ENCODE measurements at places on chromosomes 2 and 18.

DNA sequence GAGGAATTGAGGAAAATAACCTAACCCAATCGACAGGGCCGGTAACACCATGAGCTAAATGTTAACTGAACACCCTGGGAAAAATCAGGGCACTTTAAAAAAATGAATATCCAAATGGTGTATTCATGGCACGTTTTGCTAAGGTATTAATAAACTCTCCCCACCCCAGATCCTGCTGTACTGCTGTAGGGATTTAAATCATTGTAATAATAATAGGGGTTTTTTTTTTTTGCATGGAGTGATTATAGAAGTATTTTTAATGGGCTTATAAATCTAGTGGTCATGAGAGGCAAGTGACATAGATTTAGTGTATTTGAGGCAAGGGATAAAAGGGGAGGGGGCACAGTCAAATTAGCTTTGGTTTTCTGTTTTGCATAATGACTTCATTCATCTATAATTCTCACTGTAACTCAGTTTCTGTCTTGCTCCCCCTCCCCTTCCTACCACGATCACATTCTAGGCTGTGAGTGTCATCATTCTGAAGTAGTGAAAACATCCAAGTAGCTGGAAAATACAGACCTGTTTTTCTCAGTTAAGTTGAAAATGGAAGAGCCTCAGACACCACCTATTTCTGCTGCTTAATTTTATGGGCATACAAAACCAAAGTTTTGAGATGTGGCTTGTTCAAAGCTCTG, 18.2 kb upstream of the MGAT5 start:
- no peak for DNase-seq

GRCh38 chr2:70477441-70477844, 76.2 kb downstream of the TGFA start:
- no peak for DNase-seq

DNA sequence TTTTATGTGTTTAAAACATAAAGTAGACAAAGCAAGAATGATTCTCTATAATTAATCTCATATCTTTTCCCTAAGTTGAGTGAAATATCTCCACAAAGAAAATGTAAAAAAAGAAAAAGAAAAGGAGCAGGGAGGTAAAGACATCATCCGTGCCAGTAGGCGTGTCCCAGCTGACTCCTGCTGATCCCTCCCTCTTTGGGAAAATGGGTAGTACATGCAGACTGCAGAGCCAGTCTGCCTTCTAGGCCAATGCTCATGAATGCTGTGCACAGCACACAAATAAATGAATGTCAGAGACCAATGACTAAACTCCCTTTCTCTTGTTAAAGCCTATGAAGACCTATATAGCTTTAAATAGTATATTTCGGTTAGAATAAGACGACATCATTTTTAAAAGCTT, 64.7 kb downstream of the RAPH1 start:
- no peak for DNase-seq

- DNase-seq = no peak
These were observed 6.6 kb downstream of the YIPF4 start for GRCh38 chr2:32284321-32284720.

- no peak for DNase-seq
These were observed 53.1 kb downstream of the PDCL3 start for GRCh38 chr2:100615886-100616285.

- no peak for DNase-seq
These were observed 144.6 kb upstream of the SATB2 start for GRCh38 chr2:199602271-199602895.

DNA sequence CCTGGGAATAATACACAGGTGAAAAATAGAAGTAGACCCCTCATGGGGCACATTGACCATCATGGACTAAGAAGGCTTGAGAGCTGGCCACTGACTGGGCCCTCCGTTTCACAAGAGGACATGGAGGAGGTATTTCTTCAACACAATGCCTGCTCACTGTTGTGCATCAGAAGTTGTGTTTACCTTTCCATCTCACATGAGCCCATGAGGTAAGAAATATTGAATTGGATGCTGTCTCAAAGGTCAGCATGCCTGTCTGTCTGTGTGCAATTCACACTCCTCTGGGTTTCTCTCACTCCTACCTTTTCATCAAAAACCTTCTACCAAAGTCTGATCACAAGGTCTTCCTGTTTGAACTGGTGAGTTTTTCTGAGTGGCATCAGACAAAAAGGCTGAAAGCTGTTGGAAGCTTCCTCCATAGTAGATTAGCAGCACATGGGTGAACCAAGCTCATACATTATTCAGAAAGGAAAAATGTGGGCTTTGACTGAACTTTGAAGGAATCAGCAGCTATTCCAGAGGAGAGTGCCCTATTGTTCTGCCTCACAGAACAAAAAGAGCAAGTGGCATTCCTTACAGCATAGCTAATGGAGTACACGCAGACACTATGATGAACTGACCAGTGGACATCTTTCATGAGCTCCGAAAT, 143.2 kb upstream of the RND3 start:
- no peak for DNase-seq

DNA sequence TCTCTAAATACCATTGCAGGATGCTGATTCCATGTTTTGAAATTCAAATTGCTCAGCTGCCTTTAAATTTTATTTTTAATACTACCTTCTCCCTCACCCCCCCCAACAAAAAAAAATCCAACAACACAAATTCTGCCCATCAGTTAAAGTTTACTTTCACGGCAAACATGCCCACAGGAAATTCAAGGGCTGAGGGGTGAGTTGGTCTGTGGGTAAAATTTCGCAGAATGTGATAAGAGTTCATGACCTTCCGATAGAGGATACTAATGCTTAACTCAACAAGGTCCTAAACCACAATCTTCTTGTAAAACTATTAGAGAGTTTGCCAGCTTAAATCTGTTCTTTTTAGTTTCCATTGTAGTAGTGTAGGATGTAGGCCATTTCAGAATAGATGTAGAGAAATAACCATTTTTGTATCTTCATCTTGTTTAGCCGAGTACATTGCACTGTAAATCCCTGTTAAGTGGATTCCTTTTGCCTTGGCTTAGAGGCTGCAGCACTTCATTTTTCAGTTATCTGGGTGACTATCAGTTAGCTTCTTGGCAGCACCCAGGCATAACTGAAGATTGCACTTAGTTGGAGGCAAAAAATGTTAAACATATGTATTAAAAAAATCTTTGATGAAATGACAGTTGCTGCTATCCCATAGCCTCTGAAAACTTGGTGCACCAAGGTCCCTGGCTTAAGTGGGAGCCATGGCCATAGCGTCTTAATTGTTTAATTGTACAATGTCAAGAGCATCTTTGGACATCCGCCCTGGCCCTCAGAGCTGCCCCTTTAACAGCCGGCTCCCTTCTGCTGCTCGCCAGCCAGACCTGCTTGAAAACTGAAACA, 232.3 kb downstream of the HAUS1 start:
- no peak for DNase-seq

DNA sequence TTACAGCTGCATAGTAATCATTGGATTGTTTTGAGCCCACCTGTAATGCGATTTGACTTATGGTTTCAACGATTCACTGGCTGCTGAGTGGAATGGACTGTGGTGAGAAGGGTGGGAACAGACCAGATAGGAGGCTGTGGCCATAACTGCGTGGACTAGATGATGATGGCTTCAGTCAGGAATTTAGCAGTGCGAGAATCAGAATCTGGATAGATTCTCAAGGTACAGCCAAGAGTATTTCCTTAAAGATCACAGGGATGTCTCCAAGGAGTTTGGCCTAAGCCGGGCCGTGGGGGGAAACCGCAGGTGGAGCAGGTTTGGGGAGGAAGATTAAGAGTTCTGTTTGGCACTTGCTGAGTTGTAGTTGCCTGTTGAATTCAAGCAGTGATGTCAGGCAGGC, 44.0 kb upstream of the CHMP1B start:
- no peak for DNase-seq

DNA sequence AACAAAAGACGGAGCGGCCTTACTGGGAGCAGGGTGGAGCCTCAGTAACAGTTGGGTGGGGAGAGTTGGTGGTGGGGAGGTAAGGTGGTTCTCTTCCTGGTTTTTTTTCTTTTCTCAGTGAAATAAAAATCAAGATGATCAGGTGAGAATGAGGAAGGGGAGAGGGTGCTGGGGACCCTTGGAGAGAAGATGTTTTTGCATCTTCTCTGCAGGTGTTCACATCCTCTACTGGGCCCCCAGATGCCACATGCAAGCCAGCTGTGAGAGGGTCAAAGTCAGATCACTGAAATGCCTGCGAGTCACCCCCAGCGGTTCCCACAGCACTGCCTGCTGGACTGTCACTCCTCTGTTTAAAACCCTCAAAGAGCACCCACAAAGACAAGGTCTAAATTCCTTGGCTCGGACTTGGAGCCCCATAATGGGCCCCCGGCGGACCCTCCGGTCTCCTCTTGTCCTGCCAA, 69.8 kb upstream of the FHL2 start:
- DNase-seq = no peak

GRCh38 chr18:12410081-12410481, 2.4 kb downstream of the PRELID3A start:
- DNase-seq = no peak

DNA sequence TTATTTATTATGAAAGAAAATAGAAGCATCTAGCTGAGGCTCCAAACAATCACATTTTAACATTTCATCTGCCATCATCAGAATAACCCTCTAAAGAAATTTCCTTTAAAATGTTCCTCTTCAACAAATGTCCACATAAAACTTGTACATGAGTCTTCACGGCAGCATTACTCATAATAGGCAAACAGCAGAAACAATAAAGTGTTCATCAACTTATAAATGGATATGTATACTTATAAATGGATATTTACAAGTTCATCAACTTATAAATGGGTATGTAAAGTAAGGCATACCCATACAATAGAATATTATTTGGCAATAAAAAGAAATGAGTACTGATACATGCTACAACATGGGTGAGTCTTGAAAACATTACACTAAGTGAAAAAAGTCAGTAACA, 33.5 kb upstream of the ASNSD1 start:
- DNase-seq = no peak

- no peak for DNase-seq
These were observed 16.2 kb upstream of the CTAGE1 start for GRCh38 chr18:22433956-22434355.

DNA sequence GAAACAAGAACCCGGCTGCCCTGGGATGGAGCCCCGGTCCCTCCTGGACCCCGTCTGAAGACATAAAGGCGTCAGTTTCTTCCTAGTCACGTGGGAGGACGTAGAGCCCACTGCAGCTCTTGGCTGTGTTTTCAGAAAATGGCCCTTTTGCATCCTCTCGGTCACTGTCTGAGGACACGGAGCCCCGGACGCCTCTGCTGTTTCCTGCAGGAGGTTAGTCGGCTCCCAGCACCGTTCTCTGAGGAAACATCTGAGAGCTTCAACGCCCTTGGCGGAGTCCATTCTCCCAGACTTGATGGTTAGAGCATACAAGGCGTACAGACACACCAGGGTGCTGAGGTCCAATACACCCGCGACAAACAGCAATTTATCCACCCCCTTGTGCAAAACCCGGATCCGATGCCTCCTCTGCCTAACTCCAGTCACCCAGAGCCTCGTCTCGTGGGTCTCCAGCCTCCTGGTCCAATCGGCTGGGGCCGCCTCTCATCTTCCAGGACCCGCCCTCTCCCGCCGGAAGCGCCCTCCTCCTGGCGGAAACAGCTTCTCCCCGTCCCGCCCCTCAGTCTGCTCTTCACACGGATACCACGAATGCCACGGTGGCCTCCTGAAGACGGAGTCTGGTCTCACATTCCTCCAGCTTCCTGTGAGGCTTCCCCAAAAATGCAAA, 119.4 kb downstream of the TMEM18 start:
- no peak for DNase-seq

- DNase-seq = no peak
These were observed 123.6 kb downstream of the CSRNP3 start for GRCh38 chr2:165593081-165593480.

DNA sequence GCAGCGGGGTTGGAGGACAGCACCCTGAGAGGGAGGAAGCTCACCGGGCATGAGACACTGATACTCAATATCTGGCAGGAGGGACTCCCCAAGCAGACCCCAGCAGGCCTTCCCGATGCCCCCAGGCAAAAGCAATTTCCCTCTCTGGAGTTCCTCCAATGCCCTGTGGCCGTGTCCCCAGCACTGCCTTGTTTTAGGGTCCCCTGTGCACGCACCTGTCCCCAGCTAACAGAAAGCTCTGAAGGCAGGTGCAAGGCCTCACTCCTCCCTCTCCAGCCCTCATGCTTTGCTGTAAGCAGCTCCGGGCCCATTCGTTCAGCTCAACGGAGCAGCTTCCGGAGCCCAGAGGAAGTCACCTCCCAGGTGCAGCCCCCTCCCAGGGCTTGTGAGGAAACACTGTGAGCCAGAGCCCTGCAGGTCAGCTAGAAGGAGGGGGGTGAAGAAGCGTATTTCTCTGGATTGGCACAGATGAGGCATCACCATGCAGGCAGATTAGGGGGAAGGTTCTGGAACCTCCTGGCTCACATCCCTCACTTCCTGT, 50.3 kb upstream of the ID2 start:
- no peak for DNase-seq

DNA sequence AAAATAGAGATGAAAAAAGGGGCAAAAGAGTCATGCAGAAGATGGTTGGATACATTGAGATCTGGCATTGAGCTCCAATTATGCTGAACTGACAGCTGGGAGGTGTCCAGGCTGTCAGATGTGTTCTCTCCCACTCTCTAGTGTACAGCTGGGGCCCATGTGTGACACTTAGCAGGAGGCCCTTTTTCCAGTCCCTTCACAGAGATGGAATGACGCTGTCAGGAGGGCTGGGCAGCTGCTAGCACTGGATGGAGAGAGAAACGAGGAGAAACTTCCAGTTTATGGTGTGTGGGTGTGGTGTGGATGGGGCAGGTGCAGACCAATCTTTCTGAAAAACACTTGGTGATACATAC, 437.7 kb upstream of the HS6ST1 start:
- no peak for DNase-seq

- no peak for DNase-seq
These were observed at the start of gene SATB2 for GRCh38 chr2:199457147-199458008. SATB2 (minus strand) TSS chr2:199457939; CDS start chr2:199456037, 1,902 bp downstream.

DNA sequence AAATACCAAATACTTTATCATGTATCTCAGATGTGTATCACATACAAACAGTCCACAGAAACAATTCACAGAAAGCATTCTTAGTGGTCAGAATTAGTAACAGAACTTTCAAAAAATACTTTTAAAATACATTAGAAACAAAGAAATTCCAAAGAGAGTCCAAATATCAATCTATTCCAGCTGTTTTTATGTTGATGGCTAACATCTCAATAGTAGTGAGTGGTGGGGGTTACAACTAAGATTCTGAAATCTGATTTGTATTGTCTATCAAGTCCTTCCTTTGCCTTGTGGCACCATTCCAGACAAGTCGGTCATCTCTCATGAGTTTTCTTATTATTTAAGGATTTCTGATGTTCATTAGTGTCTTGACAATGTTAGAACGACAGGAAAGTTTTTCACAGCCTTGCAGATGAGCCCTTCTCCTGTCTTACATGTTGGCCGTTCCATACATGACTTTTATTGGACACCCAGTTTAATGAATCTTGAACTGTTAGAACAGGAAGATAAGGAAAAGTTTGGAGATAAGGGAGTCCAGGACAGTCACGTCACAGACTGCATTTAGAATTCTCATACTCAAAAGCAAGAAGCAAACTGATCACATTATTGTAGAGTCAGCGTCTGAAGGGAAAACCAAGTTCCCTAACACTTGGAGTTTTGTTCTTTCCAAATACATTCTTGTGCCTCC, 410.3 kb downstream of the PID1 start:
- no peak for DNase-seq

Data from activated T-helper 1 cell treated with anti-CD3 and anti-CD28 coated beads, Interleukin-2, amount 50 U/mL, for 16 hours (primary cell).